KBM-7 (cell line): ENCODE measurements at places on chromosomes 2 and 18.

DNA sequence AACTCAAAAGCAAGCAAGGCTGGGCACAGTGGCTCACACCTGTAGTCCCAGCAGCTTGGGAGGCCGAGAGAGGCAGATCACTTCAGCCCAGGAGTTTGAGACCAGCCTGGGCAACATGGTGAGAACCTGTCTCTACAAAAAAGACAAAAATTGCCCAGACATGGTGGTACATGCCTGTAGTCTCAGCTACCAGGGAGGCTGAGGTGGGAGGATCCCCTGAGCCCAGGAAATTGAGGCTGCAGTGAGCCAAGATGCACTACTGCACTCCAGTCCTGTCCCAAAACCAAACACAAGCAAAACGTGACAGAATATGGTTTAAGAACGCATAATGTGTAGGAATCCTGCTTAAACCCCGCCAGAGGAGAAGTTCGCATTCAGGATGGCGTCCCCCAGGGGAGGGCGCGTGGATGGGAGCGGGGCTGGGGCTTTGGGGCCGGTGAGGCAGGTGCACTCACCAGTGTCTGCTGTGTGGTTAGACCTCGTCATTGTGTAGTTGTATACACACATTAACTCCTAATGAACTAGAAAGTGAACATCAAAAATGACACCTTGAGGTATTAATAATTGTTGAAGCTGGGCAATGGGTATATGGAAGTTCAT, 5.4 kb downstream of the COLEC11 start:
- DNase-seq, result no peak

DNA sequence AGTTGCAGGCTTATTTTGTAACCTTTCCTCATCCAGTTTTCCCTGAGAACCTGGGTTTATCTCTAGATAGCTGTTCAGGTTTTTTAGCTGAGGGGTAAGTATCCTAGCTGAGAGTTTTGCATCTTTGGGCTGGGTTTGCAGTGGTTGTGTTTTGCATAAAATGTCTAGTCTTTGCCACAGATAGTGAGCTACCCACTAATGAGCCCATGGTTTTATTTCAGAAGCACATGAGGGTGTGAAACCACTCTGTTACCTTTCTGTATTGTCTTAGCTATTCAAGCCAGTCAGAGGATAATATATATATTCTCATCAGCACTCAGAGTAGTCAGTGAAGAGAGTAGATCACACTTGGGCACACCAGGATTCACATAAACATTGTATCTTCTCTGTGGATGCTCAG, 24.6 kb upstream of the TXNDC2 start:
- no peak for DNase-seq

DNA sequence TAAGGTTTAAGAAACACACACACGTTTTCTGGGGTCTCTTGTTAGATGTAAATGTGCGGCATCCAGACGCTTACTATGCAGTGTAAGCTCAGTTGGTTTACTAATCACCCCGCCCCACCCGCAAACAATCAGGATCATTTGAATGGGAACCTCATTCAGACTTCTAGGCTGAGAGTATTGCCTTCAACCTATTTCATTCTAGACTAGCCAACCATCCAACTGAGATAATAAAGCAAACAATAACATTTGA, 1.3 kb upstream of the FIGN start:
- DNase-seq, result no peak

DNA sequence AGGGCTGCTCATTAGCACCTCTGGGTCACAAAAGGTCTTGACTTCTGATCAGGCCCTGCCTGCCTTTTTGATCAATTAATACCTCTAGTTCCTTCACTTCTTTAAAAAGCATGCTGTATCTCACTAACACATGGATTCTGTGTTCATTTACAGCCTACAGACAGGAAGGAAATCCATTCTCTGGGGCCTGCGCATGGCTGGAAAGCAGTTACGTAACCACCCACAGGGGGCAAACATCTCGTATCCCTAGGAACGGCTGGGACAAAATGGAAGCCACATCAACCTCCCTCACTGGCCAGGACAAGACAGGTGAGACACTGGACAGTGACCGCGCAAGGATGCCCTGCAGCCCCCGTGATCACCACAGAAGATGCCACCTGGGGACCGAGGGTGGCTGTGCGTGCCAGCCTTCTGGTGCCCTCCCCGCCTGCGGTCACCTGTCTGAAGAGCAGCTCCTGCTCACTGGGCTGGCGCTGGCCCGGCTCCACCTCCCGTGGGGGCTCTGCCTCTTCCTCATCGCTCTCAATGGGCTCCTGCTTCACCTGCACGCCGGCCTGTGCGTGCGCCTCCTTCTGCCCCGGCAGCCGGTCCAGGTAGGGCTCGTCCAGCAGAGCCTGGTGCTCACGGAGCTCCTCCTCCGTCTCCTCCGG, 266.9 kb downstream of the TWIST2 start:
- peak; percentile 58 for DNase-seq

DNA sequence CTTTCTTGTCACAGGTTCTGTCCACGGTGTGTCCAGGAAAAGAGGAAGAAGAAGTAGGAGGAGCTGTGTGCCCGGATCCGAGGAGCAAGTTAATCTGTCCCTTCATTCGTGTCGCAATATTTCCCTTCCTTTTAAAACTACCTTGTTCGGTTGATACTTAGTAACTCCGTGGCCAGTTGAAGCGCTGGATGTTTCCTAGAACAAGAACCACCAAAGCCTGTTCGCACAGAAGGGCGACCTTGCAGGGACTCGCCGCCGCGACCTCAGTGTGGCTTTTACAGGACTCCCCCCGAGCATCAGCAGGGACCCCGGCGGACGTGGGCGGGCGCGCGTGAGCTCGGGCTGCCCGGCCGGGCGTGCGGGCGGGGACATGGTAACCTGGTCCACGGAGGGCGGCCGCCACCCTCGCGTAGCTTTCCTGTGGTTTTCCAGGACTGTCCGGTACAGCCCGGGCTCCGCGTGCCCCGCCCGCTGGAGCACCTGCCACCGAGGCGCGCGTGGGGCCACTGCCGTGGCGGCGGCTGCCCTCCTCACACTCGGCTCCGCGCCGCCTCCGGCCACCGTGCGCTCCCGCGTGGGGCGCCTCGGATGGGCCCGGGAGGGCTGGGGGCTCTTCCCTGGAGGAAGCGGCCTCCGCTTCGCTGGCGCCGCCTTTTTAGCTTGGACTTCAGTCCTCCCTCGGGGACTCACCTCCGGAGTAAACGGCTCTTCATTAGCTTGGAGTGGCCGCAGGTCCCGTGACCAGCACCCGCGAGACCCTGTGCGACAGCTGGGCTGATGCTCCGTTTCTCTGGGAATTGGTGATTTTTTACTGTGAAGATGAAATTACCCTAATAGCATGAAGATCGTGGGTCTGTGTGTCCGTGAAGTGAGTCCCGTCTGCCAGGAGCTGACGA, 9.2 kb upstream of the D2HGDH start:
- DNase-seq, result peak; percentile 67

DNA sequence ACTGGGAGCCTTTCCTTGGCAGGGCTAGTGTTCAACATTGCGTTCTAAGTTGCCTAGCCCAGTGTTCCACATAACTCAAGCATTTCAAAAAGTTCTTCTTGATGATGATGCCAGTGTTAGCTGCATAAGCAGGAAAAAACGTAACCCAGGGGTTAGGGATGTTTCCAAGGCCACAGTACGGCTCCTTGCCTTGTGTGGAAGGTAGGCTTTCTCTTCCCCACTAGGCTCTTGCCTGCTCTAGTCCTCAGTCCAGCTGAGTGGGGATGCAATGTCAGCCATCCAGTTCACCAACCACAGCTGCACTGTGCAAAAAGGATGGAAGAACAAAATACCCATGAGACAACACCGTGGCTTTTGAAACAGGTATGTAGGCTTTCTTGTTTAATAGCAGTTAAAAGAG, 28.0 kb upstream of the CYP26B1 start:
- no peak for DNase-seq
